ENCODE measurements at places on chromosomes 12 and 14.
A peak's percentile ranks its signal among the peaks of the same experiment; 100 is the strongest.

- no peak overlapping the region for H3K4me3 ChIP-seq
- peak overlapping the region; percentile 86 for H3K27ac ChIP-seq
- H3K36me3 ChIP-seq = peaks cover 3% of the 10 kb centered on the region
- H3K4me1 ChIP-seq = peaks cover 16% of the 10 kb centered on the region
- H3K27me3 ChIP-seq = no peaks in the 10 kb centered on the region
- peak; percentile 22 for DNase-seq
Observed at GRCh38 chr12:107684990-107685359, 624 bp upstream of the PWP1 start.

DNA sequence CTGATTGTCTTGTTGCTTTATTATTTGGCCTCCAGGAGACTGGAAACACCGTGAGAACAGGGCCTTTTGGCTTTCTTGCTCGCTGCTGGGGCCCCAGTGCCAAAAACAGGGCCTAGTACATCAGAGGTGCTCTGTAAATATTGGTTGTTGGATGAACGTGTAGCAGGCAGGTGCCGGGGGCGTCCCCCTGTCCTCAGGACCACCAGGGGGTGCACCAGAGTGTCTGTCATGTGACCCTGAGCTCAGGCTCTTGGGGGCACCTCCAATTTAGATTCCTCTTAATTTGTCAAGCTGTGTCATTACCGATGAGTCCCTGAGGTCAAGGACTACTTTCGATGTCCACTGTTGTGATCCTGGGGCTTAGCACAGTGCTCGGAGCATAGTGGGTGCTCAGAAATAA, 87.1 kb downstream of the ACACB start:
- H3K4me1 ChIP-seq = no peaks in the 10 kb centered on the region
- peaks cover 9% of the 10 kb centered on the region for H3K36me3 ChIP-seq
- H3K27ac ChIP-seq = no peak overlapping the region
- DNase-seq = no peak
- no peak overlapping the region for H3K4me3 ChIP-seq

DNA sequence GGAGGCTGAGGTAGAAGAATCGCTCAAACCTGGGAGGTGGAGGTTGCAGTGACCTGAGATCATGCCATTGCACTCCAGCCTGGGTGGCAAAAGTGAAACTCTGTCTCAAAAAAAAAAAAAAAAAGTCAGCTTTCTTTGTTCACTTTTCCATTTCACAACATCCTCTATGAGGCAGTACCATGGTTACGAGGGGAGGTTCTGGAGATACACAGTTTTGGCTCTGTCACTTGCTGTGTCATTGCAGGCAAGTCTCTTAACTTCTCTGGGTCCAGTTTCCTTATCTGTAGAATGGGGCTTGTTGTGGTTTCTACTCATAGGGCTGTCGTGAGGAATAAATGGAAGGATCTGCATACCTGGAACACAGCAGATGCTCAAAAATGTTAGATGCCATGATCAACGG, 75.6 kb upstream of the SLC24A4 start:
- no peaks in the 10 kb centered on the region for H3K27me3 ChIP-seq
- H3K4me3 ChIP-seq = no peak overlapping the region
- H3K27ac ChIP-seq = no peak overlapping the region
- no peaks in the 10 kb centered on the region for H3K4me1 ChIP-seq
- DNase-seq = no peak

GRCh38 chr12:128267131-128267622, at the start of gene TMEM132C:
TMEM132C (plus strand) TSS chr12:128267170; CDS start chr12:128267403, 233 bp downstream.
- peaks cover 19% of the 10 kb centered on the region for H3K4me1 ChIP-seq
- H3K4me3 ChIP-seq = no peak within 1 kb of the TSS
- H3K27ac ChIP-seq = no peak within 1 kb of the TSS
- no peak for DNase-seq
- no peaks in the 10 kb centered on the region for H3K36me3 ChIP-seq
- H3K27me3 ChIP-seq = no peaks in the 10 kb centered on the region

- DNase-seq = peak; percentile 61
- no peaks in the 10 kb centered on the region for H3K27me3 ChIP-seq
- no peaks in the 10 kb centered on the region for H3K36me3 ChIP-seq
- peak overlapping the region; percentile 34 for H3K27ac ChIP-seq
- no peak overlapping the region for H3K4me3 ChIP-seq
- peaks cover 26% of the 10 kb centered on the region for H3K4me1 ChIP-seq
Observed at GRCh38 chr12:47828976-47829482, 9.3 kb upstream of the HDAC7 start.

- no peak overlapping the region for H3K4me3 ChIP-seq
- no peaks in the 10 kb centered on the region for H3K27me3 ChIP-seq
- peaks cover 18% of the 10 kb centered on the region for H3K4me1 ChIP-seq
- H3K36me3 ChIP-seq = no peaks in the 10 kb centered on the region
Observed at GRCh38 chr14:104746934-104747481, 5.9 kb upstream of the SIVA1 start.

- no peaks in the 10 kb centered on the region for H3K4me1 ChIP-seq
- H3K36me3 ChIP-seq = no peaks in the 10 kb centered on the region
- H3K27ac ChIP-seq = no peak overlapping the region
- no peak for DNase-seq
- no peaks in the 10 kb centered on the region for H3K27me3 ChIP-seq
Observed at GRCh38 chr12:24632466-24632865, 316.4 kb downstream of the BCAT1 start.

- no peak for DNase-seq
- no peak overlapping the region for H3K27ac ChIP-seq
Observed at GRCh38 chr14:86072116-86072894, 542.4 kb downstream of the FLRT2 start.

- no peaks in the 10 kb centered on the region for H3K4me1 ChIP-seq
- peak; percentile 19 for DNase-seq
Observed at GRCh38 chr12:98238515-98239130, 276.8 kb upstream of the TMPO start.

- no peak overlapping the region for H3K27ac ChIP-seq
- H3K27me3 ChIP-seq = no peaks in the 10 kb centered on the region
- H3K4me3 ChIP-seq = no peak overlapping the region
- no peak for DNase-seq
Observed at GRCh38 chr14:43399289-43399688, 1107.8 kb downstream of the FSCB start.

DNA sequence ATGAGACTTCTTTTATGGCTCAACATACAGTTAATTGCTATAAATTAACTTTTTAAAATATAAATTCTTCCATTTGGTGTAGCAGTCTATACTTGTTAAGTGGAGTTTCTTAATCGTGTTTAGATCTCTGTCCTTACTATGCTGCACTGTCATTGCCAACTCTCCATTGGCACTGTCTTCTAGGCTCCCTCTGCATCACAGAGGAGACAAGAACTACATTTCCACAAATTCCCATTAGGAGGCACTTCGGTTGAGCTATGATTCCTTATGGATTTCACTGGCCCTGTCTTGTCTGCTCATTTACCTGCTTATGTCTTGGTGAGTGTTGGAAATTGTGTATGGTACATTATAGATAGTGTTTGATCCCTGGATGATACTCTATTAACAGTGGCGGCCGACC, 630.9 kb upstream of the ATXN7L3B start:
- H3K36me3 ChIP-seq = no peaks in the 10 kb centered on the region
- H3K27me3 ChIP-seq = no peaks in the 10 kb centered on the region
- no peaks in the 10 kb centered on the region for H3K4me1 ChIP-seq
- no peak for DNase-seq

GRCh38 chr12:32739279-32739678, 16.4 kb downstream of the YARS2 start:
- H3K27me3 ChIP-seq = no peaks in the 10 kb centered on the region
- H3K4me3 ChIP-seq = no peak overlapping the region
- no peak for DNase-seq
- H3K4me1 ChIP-seq = no peaks in the 10 kb centered on the region
- no peak overlapping the region for H3K27ac ChIP-seq
- peaks cover 16% of the 10 kb centered on the region for H3K36me3 ChIP-seq

- H3K4me3 ChIP-seq = no peak overlapping the region
- no peaks in the 10 kb centered on the region for H3K36me3 ChIP-seq
- peak overlapping the region; percentile 73 for H3K27ac ChIP-seq
- DNase-seq = peak; percentile 50
Observed at GRCh38 chr14:99601361-99601831, 2.6 kb downstream of the CCDC85C start.

Data from body of pancreas (tissue), 4 donors.